Osteocyte (in vitro differentiated cells): ENCODE measurements at places on chromosomes 4 and X. TPM values are rescaled to one million over a fixed set of nuclear protein-coding genes. Genes with fewer than 3 reads are reported as not detected.
A peak's percentile ranks its signal among the peaks of the same experiment; 100 is the strongest.

SUPT20HL1 gene
- total RNA-seq = not detected in 2 replicates

GRCh38 chrX:65987811-65988210, 52.1 kb downstream of the VSIG4 start:
- no peaks in the 10 kb centered on the region for H3K27me3 ChIP-seq
- H3K36me3 ChIP-seq = no peaks in the 10 kb centered on the region
- DNase-seq = no peak
- no peak overlapping the region for H3K4me3 ChIP-seq

DNA sequence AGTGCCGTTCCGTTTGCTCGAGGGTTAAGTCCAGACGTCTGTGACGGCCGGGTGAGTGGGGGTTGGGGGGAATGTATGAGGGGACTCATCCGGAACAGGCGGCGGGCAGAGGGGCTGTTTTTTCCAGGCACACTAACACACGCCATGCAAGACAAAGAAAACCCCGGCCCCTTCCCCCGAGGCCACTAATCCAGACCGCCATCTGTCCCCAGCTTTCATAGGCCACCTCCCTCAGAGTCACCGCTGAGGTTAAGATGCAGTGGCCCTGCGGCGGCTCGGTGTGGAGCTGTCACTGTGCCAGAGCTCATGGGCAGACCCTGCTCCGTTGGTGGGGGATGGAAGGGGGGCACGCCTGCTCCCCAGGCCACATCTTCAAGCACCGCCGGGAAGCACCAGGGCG, 34.1 kb downstream of the SORCS2 start:
- H3K4me1 ChIP-seq = no peaks in the 10 kb centered on the region
- H3K27ac ChIP-seq = no peak overlapping the region
- no peak overlapping the region for H3K4me3 ChIP-seq
- H3K36me3 ChIP-seq = no peaks in the 10 kb centered on the region
- DNase-seq = no peak

DNA sequence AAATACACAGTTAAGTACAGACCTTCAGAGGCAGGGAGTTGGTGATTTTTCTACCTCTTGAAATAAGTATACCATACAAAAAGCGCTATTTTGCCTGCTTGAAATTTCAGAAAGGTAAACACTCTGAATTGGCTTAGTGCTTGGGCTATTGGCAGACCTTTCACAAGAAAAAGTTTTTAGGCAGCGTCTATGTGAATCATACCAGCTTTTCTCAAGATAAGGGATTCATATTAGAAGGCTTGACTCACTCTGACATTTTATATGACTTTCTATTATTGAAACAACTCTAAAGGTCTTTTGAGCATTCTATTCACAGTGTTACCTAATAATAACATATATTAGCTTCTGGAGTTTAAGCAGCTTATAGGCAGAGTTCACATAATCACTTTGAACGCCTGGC, 286.4 kb upstream of the FAT1 start:
- H3K36me3 ChIP-seq = no peaks in the 10 kb centered on the region
- H3K4me3 ChIP-seq = no peak overlapping the region
- DNase-seq = no peak
- H3K27me3 ChIP-seq = no peaks in the 10 kb centered on the region

BGN gene
- total RNA-seq = 1,581 and 1,633 TPM in 2 replicates

DNA sequence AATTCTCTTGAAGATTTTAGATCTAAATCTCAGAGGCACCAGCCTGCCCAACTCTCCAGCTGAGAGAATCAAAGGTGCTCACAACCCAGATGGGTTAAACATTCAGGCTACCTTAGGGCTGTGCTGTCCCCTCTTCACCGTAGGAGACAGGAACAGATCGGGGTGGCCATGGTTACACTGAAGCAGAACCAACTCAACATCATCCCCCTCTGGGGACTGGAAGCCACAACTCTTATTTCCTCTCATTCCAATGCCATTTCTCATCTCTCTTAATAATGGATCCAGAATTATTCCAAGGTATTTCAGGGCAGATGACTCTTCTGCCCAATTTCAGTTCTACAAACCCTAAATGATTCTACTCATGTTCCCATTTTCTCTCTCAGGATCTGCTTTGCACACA, 109.7 kb downstream of the NKX6-1 start:
- no peak for DNase-seq
- H3K4me1 ChIP-seq = no peaks in the 10 kb centered on the region
- H3K27ac ChIP-seq = no peak overlapping the region
- peaks cover 2% of the 10 kb centered on the region for H3K27me3 ChIP-seq
- H3K36me3 ChIP-seq = no peaks in the 10 kb centered on the region
- no peak overlapping the region for H3K4me3 ChIP-seq

- H3K4me3 ChIP-seq = no peak overlapping the region
- H3K27me3 ChIP-seq = peaks cover 4% of the 10 kb centered on the region
- no peak for DNase-seq
- H3K4me1 ChIP-seq = peaks cover 13% of the 10 kb centered on the region
These were observed 1571.9 kb downstream of the ADGRL3 start for GRCh38 chr4:62771983-62772557.

- H3K27me3 ChIP-seq = peaks cover 8% of the 10 kb centered on the region
- H3K4me3 ChIP-seq = no peak overlapping the region
- no peak for DNase-seq
- no peak overlapping the region for H3K27ac ChIP-seq
- H3K36me3 ChIP-seq = no peaks in the 10 kb centered on the region
- H3K4me1 ChIP-seq = no peaks in the 10 kb centered on the region
These were observed 278.5 kb upstream of the EMCN start for GRCh38 chr4:100796332-100796731.

ABHD18 gene
- total RNA-seq = 9.5 and 14.9 TPM in 2 replicates

GRCh38 chr4:83767067-83767466, 231.2 kb downstream of the GPAT3 start:
- no peak overlapping the region for H3K27ac ChIP-seq
- no peaks in the 10 kb centered on the region for H3K36me3 ChIP-seq
- no peak for DNase-seq
- peaks cover 39% of the 10 kb centered on the region for H3K27me3 ChIP-seq

- H3K27ac ChIP-seq = no peak overlapping the region
- no peaks in the 10 kb centered on the region for H3K36me3 ChIP-seq
- no peaks in the 10 kb centered on the region for H3K4me1 ChIP-seq
- DNase-seq = no peak
- no peak overlapping the region for H3K4me3 ChIP-seq
These were observed 146.6 kb upstream of the FAM47C start for GRCh38 chrX:36861601-36862000.

DNA sequence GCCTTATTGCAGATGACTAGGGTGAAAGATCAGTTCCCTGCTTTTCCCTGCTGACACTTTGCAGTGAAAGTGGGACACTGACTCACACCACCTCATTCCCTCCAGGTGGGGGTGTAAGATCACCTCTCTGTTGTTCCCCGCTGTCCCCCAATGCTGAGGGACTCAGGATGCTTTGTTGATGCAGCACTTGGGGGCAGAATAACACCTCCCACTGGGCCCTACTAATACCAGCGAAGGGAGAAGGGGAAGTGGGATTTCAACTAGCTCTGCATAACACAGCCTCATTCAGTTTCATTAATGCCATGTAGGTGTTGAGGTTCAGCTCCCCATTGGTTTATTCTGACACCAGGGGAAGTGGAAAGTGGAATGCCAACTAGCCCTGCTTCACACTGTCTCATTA, 43.6 kb upstream of the IL1RAPL2 start:
- H3K27ac ChIP-seq = no peak overlapping the region
- no peaks in the 10 kb centered on the region for H3K4me1 ChIP-seq
- H3K27me3 ChIP-seq = no peaks in the 10 kb centered on the region
- no peak overlapping the region for H3K4me3 ChIP-seq
- no peak for DNase-seq

GRCh38 chr4:2269618-2270163, 7.8 kb upstream of the MXD4 start:
- H3K27ac ChIP-seq = no peak overlapping the region
- DNase-seq = no peak
- H3K4me3 ChIP-seq = no peak overlapping the region
- no peaks in the 10 kb centered on the region for H3K36me3 ChIP-seq

P2RY10 gene
- total RNA-seq = not detected in 2 replicates

DNA sequence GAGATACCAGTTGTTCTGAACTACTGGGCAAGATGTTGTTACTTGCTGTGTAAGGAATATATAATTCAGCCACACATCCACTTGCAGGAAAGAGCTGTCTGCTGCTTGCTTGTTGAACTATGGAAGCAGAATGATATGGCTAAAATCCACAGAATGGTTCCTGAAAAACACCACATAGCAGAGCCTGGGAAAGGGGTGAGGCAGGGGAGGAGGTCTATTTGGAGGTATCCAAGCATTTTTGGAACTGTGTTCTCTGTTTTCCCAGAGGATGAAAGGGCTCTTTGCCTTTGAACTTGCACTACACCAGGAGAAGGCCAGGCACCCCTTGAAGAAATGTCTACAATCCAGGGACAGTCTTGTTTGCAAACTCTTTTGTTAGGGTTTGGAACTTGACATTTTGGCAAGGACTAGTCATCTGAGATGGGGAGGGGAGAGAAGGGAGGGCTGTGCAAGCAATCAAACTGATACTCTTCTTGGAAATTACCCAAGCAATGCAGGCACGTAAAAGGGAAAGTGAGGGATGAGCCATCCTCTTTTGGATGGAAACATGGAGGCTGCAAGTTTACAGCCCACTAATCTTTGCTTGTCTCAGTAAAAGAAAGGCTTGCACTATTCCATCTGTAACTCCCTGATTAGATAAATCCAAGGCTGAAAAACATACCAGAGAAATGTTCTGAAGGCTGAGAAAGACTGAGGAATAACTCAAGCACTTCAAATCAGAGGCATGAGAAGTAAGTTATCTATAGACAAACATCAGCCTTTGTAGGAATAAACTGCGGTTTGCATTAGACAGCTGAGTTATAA, 141.0 kb downstream of the TSPAN5 start:
- H3K27me3 ChIP-seq = no peaks in the 10 kb centered on the region
- no peaks in the 10 kb centered on the region for H3K36me3 ChIP-seq
- H3K27ac ChIP-seq = peak overlapping the region; percentile 83
- H3K4me1 ChIP-seq = peaks cover 82% of the 10 kb centered on the region
- H3K4me3 ChIP-seq = no peak overlapping the region
- DNase-seq = no peak

GRCh38 chrX:133674726-133675470, 259.6 kb upstream of the GPC4 start:
- H3K4me3 ChIP-seq = no peak overlapping the region
- H3K27me3 ChIP-seq = peaks cover 7% of the 10 kb centered on the region
- no peaks in the 10 kb centered on the region for H3K36me3 ChIP-seq
- DNase-seq = no peak
- H3K27ac ChIP-seq = no peak overlapping the region
- H3K4me1 ChIP-seq = peaks cover 11% of the 10 kb centered on the region

- no peaks in the 10 kb centered on the region for H3K27me3 ChIP-seq
- DNase-seq = no peak
- no peaks in the 10 kb centered on the region for H3K36me3 ChIP-seq
- no peak overlapping the region for H3K27ac ChIP-seq
These were observed 137.9 kb upstream of the ZXDB start for GRCh38 chrX:57453901-57454300.

- no peak overlapping the region for H3K27ac ChIP-seq
- no peak for DNase-seq
- H3K4me3 ChIP-seq = no peak overlapping the region
- H3K36me3 ChIP-seq = no peaks in the 10 kb centered on the region
- H3K27me3 ChIP-seq = no peaks in the 10 kb centered on the region
- H3K4me1 ChIP-seq = no peaks in the 10 kb centered on the region
These were observed 11.8 kb upstream of the CD40LG start for GRCh38 chrX:136636121-136636520.

FRAS1 gene
- 0.89 and 1.6 TPM in 2 replicates for total RNA-seq

DNA sequence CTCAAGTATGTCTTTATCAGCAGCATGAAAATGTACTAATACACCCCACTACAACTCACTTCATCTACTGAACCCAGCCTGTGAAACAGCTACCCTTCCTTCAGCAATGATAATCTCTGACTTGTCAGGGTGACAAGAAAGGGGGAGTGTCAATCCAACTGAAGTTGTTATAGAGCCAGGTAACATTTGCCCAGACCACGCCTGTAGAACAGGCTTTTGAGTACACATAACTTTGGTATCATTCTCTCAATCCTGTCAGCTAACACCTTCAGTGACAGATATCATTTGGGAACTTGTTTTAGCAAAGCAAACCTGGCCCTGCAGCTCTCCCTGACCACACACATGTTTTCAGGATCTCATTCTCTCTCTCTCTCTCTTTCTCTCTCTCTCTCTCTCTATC, 592.2 kb downstream of the SMARCA1 start:
- H3K4me3 ChIP-seq = no peak overlapping the region
- no peaks in the 10 kb centered on the region for H3K36me3 ChIP-seq
- H3K4me1 ChIP-seq = no peaks in the 10 kb centered on the region
- DNase-seq = no peak

DNA sequence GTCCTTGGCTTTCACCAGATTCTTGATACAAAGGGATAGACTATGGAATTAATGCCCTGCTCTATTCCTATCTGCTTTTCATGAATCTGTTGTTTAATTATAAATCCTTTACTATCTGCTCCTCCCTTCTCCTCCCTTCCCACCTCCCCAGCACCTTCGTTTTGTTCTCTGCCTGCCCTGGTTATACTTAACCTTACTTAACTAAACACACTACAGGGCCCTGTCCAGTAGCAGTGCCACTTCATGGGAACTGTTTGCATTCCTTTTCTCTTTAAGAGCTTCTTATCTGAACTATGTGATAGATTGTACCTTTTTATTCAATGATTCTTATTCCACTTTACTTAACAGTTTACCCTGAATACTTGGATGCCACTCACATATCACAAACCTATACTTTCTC, 830 bp downstream of the HOPX start:
- no peaks in the 10 kb centered on the region for H3K36me3 ChIP-seq
- no peak for DNase-seq
- H3K27ac ChIP-seq = no peak overlapping the region
- no peak overlapping the region for H3K4me3 ChIP-seq
- peaks cover 8% of the 10 kb centered on the region for H3K4me1 ChIP-seq

GRCh38 chr4:153759407-153760316, at the start of gene RNF175:
RNF175 (minus strand) TSS chr4:153760024; CDS start chr4:153759862, 162 bp downstream.
- no peak for DNase-seq
- H3K4me1 ChIP-seq = peaks cover 8% of the 10 kb centered on the region
- H3K36me3 ChIP-seq = peaks cover 5% of the 10 kb centered on the region

GRCh38 chrX:55523356-55523755, 33.7 kb upstream of the USP51 start:
- no peaks in the 10 kb centered on the region for H3K4me1 ChIP-seq
- no peak for DNase-seq
- H3K36me3 ChIP-seq = no peaks in the 10 kb centered on the region
- no peaks in the 10 kb centered on the region for H3K27me3 ChIP-seq
- H3K27ac ChIP-seq = no peak overlapping the region

DNA sequence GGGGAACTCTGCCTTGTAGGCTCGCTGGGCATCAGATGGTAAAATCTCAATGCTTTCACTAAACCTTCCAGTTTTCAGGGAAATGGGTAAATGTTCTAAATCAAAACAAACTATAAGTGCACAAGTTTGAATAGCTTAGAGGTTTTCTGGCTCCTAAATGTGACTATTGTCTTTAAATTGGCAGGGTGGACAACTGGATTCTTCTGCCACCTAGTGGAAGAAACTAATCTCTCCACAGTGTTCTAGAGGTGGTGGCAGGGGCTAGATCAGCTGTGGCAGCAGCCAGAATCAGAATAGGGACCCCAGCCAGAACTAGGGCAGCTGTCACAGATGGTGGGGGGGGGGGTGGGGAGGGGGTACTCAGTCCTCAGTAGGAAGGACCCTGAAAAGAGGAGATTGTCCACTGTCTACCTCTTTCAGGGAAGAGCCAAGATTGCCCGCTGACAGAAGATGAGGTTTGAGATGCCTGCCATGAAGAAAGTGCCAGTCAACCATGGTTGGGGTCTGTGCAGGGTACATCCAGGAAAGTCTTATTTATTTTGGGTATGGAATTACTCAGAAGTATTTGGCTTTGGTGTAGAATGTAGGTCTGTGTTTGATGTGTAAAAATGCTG, 201.4 kb downstream of the CCNG2 start:
- H3K4me3 ChIP-seq = no peak overlapping the region
- DNase-seq = no peak
- peaks cover 21% of the 10 kb centered on the region for H3K27me3 ChIP-seq

GPR50 gene
- not detected in 2 replicates for total RNA-seq
